ENCODE measurements at places on chromosomes 4 and X.

DNA sequence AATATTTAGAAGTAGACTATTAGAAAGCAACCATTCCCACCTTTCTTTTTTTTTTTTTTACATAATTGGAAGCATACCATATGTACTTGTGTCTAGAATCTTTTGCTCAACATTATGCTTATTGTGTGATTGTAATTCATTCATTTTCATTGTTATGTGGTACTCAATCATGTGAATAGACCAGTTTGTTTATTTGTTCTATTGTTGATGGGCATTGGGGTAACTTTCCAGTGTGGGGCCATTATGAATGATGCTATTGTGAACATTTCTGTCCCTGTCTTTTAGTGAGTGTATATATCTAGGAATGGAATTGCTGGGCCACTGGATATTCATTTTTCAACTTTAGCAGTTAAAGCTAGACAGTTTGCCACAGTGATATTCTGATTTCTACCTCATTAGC is 62.5 kb upstream of the MCUB start:
- DNase-seq = no peak

DNA sequence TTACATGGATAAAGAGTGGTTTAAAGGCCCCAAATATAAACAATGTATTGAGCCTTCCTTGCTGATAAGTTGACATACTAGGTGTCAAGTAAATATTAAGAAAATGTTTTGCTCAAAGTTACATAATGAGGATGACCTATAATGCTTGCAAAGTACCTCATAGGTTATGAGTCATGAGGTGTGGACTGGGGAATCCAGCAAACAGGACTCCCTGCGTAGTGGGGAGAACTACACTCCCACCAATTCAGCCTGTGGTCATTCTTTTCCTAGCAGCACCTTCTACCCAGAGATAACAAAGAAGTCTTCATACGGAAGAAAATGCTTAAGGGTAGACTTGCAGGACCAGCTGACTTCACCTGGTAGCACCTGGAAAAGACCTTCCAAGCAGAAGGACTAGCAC is 418.9 kb upstream of the CPEB2 start:
- no peak for DNase-seq

DNA sequence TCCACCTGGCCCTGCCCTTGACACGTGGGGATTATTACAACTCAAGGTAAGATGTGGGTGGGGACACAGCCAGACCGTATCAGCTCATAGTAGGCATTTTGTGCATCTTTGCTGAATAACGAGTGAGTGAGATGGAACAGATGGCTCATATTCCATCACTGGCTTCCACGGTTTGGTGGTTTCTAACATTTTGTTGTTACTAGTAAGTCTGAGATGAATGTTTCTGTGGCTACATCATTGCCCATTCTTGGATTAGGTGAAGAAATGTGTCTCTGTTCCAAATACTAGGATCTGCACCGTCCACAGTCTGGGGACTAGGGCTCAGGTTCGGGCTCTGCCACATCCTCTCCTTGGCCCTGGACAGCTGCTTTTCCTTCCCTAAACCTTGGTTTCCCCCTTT is 3.6 kb downstream of the ABLIM2 start:
- no peak for DNase-seq

GRCh38 chrX:24963823-24964222 is 51.9 kb downstream of the ARX start:
- DNase-seq = no peak

DNA sequence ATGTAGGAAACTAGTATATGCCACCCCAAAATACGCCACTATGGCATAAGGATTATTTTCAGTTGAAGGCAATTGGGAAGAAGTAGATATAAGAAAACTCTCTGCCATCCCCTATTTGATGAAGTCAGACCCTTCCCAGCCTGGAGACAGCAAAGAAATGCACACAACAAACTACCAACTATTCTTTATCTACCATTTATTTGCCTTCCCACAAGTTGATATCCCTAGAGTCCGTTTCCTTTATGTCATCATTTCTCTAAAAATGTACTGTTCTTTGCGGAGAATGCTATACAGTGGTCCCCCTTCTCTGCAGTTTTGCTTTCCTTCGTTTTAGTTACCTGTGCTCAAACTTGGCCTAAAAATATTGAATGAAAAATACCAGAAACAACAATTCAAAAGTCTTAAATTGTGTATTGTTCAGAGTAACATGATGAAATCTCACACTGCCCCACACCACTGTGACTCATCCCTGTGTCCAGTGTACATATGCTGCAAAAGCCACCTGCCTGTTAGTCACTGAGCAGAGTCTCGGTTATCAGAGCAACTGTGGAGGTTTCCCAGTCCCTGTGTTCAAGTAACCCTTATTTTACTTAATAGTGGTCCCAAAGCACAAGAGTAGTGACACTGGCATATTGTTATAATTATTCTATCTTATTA is 152.3 kb downstream of the WDFY3 start:
- DNase-seq = peak; percentile 23

GRCh38 chr4:47662975-47663374 is 174.9 kb downstream of the CORIN start:
- DNase-seq = no peak

- no peak for DNase-seq
Observed at GRCh38 chr4:121799208-121799823, 1.8 kb upstream of the EXOSC9 start.

- DNase-seq = peak; percentile 0
Observed at GRCh38 chrX:37349221-37350033, at the start of gene PRRG1. Gene PRRG1 (plus strand): TSS chrX:37349364. CDS start chrX:37406250, 56,886 bp downstream.

DNA sequence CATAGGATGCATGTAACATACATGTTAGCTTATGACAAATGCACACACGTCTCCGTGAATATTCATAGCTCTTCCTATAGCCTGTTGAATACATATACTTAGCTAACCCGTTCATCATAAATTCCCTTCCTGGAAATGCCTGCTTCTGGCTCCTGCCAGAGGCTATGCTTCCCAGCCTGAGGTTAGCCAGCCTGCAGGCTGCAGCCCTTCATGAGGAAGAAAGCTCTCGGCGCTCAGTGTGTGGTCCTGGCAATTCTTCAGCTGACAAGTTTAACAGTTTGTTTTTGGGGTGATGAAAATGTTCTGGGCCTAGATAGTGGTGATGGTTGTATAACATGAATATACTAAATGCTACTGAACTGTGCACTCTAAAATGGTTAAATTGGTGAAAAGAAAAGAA is 48.8 kb upstream of the MAN2B2 start:
- DNase-seq = no peak

- DNase-seq = peak; percentile 23
Observed at GRCh38 chrX:118726887-118727685, at the start of gene IL13RA1. Gene IL13RA1 (plus strand): TSS chrX:118727606. CDS start chrX:118727639, 33 bp downstream.

- no peak for DNase-seq
Observed at GRCh38 chrX:31219174-31219573, 147.3 kb upstream of the FTHL17 start.

- peak; percentile 20 for DNase-seq
Observed at GRCh38 chr4:26813698-26814097, 46.9 kb upstream of the STIM2 start.

- DNase-seq = no peak
Observed at GRCh38 chr4:90841676-90842075, 714.5 kb downstream of the CCSER1 start.

GRCh38 chrX:109742722-109743121 is 9.7 kb upstream of the ACSL4 start:
- no peak for DNase-seq

DNA sequence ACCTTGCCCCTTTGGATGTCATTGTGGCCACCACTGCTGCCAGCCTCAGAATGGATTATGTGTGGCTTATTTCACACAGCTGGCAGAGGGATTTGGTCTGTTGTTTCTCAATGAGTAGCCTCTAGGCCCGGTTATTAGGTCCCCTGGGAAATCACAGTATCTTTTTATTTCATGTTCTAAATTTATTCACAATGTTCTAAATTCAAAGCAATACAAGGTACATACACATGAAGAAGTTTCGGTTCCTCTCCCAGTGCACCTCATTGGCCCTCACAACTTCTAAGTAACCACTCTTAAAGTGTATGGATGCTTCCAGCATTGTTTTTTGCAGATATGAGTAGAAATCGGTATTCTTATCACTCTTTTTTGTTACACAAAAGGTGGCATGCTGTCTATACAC is 262.7 kb downstream of the RCHY1 start:
- no peak for DNase-seq
